ENCODE measurements at places on chromosomes 1 and 21.
A peak's percentile ranks its signal among the peaks of the same experiment; 100 is the strongest.

DNA sequence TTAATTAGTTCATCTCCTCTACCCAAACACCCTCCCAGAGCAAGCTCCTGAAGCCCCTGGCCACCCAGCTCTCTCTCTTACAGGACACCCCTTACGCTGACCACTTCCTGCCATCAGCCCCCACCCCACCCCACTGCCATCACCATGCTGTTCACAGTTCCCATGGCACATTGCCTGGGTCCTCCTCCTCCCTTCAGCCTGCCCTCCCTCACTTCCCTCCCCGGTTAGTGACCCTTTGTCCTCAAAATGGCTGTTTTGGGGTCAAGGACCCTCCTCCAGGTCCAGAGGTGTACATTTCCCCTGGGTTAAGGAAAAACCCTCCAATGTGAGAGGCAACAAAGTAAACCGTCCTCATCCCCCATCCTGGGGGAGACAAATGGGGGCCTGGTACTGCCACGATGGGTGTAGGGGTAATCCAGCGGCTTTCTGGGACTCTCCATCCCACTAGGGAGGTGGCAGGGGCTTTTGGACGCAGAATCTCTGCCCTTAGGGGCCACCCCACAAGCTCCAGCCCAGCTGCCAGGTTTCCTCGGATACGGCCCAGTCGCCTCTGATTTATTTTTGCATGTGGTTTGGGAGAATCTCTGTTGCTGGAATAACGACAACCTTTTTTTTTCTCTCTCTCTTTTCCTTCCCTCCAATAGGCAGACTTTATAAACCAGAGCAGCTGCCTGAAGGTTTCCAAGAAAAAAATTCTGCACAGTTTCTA lies 8.5 kb downstream of the CAMK2N1 start:
- DNase-seq, result no peak

DNA sequence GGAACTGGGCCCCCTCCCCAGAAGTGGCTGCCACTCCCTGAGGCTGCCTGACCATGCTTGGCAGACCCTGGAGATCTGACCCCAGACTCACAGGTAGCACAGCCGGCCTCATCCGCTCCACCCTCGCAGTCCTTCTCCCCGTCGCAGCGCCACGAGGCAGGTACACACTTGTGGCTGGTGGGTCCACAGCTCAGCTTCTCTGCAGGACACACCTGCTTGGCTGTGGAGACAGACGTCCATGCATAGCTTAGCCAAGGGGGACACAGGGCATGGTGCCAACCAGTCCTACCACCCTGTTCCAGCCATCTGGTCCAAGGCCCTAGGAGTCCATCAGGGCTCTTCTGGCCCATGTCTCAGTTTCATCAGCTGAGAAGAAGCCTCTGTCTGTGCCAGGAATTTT lies 42.2 kb upstream of the MAGOH start:
- no peak for DNase-seq

DNA sequence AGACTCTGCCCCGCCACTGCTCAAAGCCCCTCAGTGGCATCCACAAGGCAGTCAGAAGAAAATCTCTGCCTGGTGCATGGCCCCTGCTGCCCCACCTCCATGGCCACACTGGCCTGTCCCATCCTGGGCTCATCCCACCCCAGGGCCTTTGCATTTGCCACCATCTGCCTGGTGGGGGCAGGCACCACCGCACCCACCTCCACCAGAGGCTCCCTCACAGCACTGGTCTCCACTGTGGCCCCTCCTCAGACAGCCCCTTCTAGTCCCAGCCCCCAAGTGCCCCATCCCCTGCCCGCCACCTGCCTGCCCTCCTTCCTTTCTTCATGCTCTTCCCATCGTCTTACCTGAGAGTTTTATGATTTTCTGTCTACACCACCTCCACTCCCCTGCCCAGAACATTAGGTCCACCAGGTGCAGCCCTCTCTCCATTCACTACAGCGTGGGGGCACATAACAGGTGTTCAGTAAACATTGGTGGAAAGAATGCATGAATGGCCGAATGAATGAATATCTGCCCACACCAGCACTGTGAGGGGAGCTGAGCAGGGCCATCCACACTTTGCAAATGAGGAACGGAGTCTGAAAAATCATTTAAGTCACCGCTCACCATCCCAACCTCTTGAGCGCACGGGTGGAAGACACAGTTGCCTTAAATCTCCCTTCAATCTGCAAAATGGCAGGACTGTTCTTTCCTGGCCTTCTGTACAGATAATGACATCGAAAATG lies 2.1 kb downstream of the PRDM15 start:
- no peak for DNase-seq

GRCh38 chr1:71657891-71658679 lies 577.2 kb upstream of the ZRANB2 start:
- no peak for DNase-seq

DNA sequence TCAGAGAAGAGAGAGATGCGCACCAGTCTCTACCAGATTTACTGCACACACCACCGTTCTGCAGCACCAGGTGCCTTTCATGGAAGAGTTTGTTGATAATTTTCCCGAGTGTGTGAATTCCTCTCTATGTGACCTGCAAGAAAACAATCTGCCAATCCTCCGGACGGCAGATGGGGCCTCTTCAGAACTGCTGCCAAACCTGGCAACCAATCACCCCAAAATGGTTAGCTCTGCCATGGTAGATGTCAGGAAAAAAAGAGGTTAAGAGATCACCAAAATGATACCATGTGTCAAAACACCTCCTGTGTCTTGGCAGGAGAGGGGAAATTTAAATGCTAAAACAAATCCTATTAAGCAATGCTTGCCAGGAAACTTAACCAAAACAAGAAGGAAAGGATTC lies 96.5 kb downstream of the DAB1 start:
- DNase-seq, result no peak

DNA sequence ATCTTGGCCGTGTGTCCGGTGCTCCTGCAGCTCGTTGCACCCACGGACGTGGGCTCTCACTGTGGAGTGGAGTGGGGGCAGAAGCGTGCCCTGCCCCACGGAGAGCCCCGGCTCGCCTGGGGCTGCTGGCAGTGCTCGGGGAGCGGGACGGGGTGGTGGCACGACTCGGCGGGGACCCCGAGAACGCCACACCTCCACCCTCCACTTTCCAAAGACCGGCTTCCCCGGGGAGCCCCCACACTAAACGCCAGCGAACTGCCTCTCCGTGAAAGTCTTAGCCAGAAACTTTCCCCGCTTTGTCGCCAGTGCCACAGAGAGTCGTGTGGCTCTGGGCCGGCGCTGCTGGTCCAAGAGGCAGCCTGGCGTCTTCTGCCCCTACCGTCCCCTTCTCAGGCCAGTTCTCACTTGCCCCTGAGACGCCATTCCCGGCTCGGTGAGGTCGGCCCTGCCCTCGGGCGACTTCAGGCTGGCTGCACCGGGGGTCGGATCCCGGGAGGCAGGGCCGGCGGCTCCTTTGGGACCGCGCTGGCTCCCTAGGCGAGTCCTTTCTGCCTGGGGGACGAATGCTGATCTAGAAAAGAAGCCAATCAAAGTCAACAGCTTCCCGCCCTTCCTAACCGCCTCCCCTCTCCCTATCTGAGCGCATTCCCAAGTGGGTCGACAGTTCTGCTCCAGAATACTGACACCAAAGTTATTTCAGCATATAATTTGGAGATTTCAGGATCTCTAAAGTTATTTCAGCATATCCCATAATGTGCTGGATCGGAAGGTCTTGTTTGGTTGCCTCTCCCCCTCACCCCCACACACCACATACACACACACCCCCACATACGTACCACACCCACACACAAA lies 2.6 kb upstream of the SAMD13 start:
- DNase-seq, result peak; percentile 19
